ENCODE measurements at places on chromosomes 2 and 18.

- no peak for DNase-seq
These were observed 132.8 kb downstream of the ACOXL start for GRCh38 chr2:110865188-110865587.

DNA sequence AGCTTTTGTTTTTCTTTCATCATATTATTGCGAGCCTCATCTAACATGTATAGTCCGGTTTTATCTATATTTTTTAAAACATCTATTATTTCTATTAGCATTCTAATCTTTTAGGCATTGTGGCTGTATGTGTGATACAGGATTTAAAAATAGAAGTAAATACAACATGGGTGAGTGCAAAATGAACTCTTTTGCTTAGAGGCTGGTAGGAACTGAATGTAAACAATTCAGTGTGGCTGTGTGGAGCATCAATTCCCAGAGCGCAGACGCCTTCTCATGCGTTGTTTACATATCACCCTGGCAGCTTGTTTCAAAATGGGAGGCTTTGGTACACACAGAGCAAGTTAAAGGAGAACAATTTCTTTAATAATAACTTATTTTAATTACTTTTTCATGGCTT lies 836 bp downstream of the DTNA start:
- DNase-seq = no peak

GRCh38 chr2:204329532-204329931 lies 215.7 kb upstream of the PARD3B start:
- no peak for DNase-seq

GRCh38 chr2:26639685-26640243 lies 1.4 kb downstream of the CIB4 start:
- no peak for DNase-seq

DNA sequence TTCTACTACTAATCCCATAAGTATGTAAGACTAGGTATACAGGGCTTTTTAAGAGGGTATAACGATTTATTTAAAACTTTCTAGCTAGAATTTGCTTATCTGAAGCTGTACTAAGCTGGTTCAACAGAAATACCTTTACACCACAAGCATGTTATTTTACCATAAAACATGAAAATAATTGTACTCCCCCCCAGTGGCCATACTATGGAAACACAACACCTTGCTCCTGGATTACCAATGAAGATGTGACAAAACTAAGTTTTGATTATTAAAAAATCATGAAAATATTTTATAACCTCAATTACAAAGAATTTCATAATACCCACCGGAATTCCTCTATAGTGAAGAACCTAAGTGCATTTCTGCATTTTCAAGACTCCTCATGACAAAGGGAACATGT lies 27.3 kb downstream of the LPIN2 start:
- peak; percentile 50 for DNase-seq

DNA sequence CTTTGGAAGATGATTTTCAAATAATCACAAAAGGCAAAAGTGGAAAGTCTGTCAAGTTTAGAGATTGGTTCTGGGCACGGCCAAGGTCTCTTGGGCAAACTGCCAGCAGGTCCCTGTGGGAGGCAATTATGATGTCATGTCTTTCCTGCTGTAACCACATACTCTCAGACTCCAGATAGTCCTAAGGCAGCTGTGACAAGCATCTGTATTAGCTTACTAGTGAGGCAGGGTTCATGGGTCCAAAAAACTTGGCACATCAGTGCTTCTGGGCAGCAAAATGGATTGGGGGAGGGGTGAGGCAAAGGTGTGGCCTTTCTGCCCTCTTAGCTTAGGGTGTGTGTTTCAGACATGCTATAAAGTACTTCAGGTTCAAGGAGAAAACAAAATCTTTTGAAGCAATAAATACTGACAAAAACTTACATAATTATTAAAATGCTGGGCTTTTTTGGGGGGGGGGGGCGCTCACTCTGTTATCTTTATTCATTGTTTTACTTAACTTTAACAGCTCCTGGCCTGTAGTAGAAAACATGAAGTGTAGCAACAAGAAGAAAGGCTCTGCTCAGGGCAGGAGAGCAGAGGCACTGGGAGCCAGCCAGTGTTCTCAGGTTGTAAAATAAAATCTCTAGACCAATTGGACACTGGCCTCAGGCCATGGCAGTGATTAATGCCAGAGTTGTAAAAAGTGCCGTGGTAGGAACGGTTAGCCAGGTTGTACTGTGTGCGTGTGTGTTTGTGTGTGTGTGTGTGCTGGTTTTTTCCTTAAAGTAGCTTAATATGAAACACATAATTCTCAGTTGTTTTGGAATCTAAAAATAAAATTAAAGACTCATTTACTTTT lies 14.3 kb upstream of the TANC1 start:
- DNase-seq = peak; percentile 77

GRCh38 chr2:193303464-193303863 lies 1108.7 kb upstream of the TMEFF2 start:
- DNase-seq = no peak

- DNase-seq = no peak
These were observed 181.8 kb upstream of the RAB6C start for GRCh38 chr2:129797489-129798300.

- no peak for DNase-seq
These were observed 149.3 kb downstream of the TTC32 start for GRCh38 chr2:19752500-19752899.

GRCh38 chr2:112483042-112483473 lies 1.1 kb downstream of the TTL start:
- DNase-seq = peak; percentile 76

DNA sequence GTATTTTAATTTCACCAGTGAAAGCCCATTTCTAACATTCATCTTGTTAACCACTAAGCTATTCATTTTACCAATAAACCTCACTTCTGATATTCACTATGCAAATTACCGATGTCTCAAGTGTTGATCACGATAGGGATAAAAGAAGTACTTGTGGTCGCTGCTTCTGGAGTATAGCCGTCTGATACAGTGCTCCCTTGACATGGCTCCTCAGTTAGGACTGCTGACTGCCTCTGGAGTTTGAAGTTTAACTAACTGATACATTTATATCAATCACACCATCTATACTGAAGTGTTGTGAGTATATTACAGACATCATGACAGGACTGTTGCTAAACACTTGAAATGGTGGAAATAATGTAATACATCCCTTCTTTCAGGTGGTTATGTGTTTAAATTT lies 95.6 kb downstream of the EHBP1 start:
- DNase-seq = no peak

DNA sequence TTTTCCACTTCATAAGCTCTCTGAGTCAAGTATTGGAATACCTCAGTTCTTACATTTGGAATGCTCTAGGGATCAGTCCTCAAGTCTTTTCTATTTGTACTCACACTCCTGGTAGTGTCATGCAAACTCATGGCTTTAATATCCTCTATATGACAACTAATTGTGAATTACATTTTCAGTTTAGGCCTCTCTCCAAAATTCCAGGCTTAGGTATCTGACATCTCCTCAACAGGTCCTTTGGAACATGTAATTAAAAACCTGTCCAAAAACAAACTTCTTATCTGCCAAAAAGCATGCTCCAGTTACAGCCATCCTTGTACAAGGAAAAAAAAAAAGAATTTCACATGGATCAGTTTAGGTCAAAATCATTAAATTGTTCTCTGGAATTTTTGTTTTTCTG lies 1336.2 kb upstream of the NRXN1 start:
- no peak for DNase-seq

- DNase-seq = no peak
These were observed 6.5 kb upstream of the RAX start for GRCh38 chr18:59279722-59280121.

DNA sequence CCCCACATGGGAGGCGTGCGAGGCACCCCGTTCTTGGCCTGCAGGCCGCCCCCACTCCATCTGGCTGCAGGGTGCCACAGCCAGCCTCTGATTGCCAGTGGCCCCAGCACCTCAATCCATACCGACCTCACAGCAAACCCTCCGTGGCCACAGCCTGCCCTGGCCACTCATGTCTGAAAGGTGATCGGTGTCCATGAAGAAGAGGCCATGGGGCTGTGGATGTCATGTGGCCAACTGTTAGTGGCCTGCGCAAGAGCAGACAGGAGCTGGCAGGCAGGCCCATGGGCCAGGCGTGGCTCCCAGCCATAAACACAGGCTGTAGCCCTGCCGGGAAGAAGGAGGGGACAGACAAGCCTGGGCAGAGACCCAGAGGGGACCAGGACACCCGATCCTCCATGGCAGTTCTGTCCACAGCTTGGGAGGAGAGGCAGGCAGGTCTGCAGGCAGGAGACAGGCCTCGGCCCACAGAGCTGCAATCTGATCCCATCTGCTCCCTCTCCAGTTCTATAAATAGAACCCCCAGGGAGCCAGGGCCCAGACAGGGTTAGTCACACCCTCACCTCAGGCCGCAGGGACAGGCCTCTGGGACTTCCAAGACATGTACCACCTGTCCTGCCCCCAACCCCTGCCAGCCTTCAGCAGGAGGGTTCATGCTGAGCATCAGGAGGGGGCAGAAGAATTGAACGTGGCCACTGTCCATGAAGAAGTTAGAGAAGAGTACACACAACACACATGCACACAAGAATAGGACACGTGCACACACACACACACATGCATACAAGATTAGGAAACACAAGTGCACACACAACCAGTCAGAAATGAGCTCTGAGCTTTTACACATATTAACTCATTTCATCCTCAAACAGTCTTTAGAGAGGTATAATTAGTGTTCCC lies 16.9 kb downstream of the STEAP3 start:
- peak; percentile 33 for DNase-seq

GRCh38 chr2:21748501-21748900 lies 624.7 kb downstream of the TDRD15 start:
- no peak for DNase-seq

DNA sequence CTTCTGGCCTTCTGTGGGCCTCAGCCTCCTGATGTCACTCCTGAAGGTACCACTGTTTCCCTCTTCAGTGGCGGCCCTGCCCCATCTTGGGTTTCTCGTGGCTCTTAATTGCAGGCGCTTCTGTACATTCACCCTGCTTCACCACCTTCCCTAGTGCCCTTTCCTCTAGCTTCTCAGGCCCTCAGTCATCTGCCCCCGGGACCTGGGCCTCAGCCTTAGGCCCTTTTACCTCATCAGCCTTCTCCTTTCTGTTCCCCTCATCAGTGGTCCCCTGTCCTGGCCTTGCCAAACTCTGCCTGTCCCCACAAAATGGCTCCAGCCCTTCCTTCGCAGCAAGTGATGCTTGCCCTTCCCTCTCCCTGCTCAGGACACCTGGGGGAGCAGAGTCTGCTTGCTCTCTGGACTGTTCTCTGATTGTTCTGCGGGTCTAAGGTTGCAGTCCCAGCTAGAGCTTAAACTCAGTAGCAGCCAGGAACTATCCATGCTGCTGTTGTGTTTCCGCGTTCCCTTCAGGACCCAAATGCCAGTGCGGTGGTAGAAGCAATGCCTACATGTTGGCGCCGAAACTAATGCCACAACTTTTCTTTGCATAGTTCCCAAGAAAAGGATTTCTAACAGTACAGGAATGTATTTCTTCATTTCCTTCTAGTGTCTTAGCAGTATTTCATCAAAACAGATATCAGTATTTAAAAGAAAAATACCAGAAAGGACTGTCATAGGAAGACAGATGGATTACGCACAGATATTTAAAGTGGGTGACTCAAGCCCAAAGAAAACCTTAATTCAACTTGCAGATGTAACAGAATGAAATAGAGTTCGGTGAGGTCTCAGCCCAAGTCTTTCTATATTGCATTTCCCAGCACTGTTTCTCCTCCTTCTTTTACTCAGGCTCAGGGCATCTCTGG lies 7.5 kb downstream of the ASB1 start:
- no peak for DNase-seq

- peak; percentile 25 for DNase-seq
These were observed 447 bp downstream of the RETSAT start for GRCh38 chr2:85353876-85354285.

- DNase-seq = no peak
These were observed 102.4 kb downstream of the TRIB2 start for GRCh38 chr2:12819103-12819475.

DNA sequence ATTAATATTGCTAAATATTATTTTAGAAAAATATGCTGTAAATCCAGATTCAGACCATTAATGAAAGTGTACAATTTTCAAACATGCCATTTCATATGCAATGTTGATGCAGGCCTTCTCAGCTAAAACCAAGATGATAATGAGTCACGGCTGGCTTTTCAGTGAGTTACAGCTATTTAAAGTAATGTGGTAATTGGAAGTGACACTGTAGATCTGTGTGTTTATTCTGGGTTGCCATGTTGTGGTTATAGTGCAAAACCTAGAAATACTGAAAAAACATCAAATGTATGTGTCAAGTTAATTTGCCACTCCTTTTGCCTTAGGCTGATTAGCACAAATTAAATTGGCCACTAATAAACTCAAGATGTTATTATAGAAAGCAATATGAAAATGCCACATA lies 506.6 kb downstream of the ERBB4 start:
- no peak for DNase-seq

DNA sequence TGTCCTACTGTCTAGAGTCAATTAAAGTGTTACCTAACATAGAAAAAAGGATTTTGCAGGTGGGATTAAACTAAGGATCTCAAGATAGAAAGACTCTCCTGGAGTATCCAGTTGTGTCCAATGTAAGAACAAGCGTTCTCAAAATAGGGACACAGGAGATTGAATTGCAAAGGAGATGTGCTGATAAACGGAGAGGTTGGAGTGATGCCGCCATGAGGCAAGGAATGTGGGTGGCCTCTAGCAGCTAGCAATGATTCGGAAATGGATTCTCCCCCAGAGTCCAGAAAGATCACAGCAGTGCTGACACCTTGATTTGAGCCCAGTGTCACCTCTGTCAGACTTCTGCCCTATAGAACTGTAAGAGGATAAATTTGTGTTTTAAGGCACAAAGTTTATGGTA lies 24.1 kb upstream of the IL1RN start:
- DNase-seq = no peak

- DNase-seq = no peak
These were observed 2.2 kb downstream of the PARD6G start for GRCh38 chr18:80244956-80245730.

DNA sequence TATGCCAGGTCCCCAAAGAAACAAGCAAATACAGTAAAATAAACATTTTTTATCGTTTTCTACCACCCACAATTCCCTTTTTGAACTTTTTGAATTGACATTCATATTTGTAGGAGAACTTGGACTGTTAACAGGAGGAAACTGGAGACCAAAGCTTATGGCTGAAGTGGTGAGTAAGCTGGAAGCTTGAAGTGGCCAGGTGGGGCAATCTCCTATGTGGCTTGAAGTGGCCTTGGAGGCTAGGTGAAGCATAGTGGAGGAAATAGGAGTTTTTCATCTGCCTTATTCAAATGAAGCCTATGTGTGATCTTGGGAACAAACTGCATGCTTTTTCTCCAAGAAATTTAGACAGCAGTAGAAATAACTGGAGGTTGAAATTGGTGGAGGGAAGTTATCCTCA lies 962.9 kb upstream of the FANCL start:
- no peak for DNase-seq

GRCh38 chr18:57333940-57334339 lies 18.4 kb upstream of the ST8SIA3 start:
- DNase-seq = no peak

DNA sequence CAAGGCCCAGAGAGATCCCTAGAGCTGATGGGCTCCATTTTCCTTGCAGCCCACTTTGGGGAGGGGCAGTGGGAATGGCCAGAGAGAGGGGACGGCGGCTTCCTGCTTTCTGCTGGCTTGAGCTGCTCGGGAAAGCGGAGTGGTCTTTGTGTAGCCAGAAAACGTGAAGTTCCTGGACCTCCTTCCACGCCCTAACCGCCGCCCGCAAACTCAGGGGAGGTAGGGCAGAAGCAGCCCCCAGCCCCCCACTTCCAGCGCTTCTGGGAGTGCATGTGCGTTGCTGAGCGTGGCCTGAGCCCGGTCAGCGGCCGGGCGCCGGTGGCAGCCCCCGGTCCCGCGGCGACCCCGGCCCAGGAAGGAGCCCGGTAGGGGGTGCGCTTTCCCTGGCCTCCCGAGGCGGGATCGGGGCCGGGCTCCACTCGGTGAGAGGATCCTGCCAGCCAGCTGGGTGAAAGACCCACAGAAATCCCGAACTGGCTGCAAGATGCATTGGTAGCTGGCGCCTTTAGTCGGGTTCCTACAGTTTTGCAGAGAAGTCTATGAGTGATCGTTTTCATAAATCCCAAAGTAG lies 25.3 kb upstream of the BOD1L2 start:
- DNase-seq = no peak
